ENCODE measurements at places on chromosomes 12 and 14.

- no peak for DNase-seq
Measured at GRCh38 chr14:83558946-83559345, 1971.0 kb upstream of the FLRT2 start.

GRCh38 chr14:20400589-20400964, 12.7 kb downstream of the TEP1 start:
- DNase-seq: no peak

DNA sequence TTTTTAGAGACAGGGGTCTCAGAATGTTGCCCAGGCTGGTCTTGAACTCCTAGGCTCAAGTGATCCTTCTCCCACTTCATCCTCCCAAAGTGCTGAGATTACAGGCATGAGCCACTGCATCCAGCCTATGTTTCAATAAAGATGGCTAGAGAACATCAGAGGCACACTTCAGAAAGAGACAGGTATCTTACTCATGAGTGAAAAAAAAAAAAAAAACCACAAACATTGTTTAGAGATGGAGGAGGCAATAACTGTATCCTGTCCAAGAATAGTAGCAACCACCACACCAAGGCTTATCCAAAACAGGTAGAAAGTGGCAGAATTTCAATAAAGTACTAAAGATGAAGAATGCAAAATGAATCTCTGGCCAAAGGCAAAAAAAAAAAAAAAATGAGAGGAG, 30.3 kb downstream of the EEA1 start:
- no peak for DNase-seq

DNA sequence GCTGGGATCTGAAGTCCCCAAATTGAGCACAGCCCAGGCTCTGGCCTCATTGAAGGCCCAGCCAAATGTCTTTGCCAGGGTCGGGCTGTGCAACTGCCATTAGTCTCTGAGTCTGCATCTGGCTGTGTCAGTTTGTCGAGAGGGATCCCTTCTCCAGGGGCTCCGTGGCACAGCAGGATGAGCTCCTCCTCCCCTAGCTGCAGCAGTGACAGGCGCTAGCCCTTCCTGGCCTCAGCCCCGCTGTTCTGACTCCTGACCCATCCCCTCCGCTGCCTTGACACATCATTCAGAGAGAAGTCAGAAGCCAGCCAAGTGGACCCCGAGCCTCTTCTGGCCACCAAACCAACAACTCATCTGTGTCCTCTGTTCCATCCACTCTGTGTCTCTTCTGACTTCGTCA, 188.3 kb downstream of the CALM1 start:
- no peak for DNase-seq

- DNase-seq: no peak
Measured at GRCh38 chr14:70100071-70100470, 88.7 kb downstream of the SLC8A3 start.

- DNase-seq: peak; percentile 42
Measured at GRCh38 chr12:88393017-88393767, 187.1 kb downstream of the KITLG start.

GRCh38 chr12:74391283-74391682, 146.4 kb upstream of the ATXN7L3B start:
- DNase-seq: no peak

Data from NCI-H82 (cell line).